NCI-H345 (cell line): ENCODE measurements at places on chromosomes 1 and 21.

DNA sequence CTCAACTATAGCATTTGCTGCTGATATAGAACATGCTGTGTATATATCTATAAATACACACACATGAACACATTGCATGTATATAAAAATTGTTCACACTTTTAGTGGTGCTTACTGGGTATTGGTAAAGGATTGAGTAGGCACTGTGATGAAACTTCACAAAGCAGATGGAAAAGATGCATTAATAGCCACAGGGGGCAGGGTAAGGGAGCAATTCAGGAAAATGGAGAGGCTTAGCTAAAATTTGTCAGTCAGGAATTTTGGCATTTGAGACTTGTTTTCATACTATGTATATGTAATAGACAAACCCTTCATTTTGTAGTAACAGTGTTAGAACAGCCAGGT lies 633 bp upstream of the PPFIA4 start:
- DNase-seq: no peak

GRCh38 chr1:32967888-32968568 lies 3.4 kb upstream of the RNF19B start:
- no peak for DNase-seq

- DNase-seq: no peak
Measured at GRCh38 chr1:174713796-174714195, 266.0 kb downstream of the GPR52 start.

DNA sequence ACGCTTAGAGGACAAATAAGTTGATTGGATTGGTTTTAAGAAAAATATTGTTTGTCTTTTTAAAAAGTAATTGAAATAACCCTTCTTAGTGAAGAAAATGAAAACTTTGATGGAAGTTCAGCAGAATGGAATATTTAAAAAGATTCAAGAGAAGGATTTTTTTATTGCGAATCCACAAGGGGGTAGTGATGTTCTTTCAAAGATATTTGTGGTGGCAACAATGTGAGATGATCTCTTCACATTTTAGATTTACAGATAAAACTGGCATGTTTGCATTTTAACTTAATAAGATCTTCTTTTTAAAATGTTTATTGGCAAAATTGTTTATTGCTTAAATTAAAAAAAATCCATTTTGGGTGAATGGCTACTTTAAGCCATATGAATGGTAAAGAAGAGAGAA lies 8.9 kb downstream of the CAMTA1 start:
- DNase-seq: no peak

- DNase-seq: no peak
Measured at GRCh38 chr21:40200946-40201345, 333.7 kb downstream of the PCP4 start.
